ENCODE measurements at places on chromosomes 6 and 20.

DNA sequence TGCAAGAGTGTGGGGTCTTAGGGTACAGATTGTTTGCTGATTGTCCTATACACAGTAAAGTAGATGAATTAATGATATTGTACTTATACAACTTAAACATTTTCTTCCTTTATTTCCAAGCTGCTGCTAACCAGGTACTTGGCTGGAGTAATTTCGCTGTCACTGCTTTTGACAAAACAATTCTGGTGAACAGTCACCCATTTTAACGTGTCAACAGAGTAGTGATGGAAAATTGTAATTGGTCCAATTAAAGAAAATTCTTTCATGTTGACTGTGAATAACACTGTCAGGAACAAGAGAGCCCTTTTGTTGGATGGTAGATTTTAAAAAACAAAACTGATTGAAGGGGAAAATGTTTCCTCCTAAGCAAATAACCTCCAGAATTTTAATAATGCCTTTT, 26.4 kb upstream of the MROH8 start:
- no peak for DNase-seq

DNA sequence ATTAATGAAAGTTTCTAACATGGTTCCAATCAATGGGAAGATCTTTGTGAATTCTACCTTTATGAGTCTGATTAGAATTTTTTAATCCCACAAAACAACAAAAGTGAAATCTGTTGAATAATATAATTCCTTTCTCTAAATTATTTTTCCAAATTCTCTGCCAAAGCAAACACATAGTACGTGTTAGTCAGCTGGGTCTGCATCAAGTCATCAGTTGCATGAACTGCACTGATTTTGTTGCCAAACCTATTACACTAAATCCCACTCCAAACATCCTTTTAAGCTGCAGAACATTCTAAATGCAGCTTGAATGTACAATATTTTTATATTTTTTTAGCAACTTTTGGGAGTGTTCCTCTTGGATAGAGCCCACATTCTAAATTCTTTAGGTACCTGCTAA, 199.0 kb upstream of the HSF2 start:
- DNase-seq: no peak

DNA sequence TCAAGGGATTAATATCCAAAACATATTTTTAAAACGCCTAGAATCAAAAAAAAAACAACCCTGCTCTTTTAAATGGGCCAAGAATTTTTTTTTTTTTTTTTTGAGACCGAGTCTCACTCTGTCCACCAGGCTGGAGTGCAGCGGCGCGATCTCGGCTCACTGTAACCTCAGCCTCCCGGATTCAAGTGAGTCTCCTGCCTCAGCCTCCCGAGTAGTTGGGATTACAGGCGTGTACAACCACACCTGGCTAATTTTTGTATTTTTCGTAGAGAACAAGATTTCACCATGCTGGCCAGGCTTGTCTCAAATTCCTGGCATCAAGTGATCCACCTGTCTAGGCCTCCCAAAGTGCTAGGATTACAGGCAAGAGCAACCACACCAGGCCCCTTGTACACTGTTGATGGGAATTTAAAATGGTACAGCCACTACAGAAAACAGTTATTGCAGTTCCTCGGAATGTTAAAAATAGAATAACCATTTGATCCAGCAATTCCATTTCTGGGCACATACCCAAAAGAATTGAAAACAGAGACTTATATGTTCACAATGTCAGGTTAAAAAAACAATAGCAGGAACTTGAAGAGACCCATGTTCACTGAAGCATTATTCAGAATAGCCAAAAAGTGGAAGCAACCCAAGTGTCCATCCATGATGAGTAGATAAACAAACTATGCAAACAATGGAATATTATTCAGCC, 3.1 kb upstream of the MYL9 start:
- DNase-seq: no peak

GRCh38 chr20:35369804-35370203, 42.0 kb downstream of the UQCC1 start:
- no peak for DNase-seq
